NCI-H2227 treated with DMSO at 0.1 percent for 48 hours (cell line): ENCODE measurements at places on chromosomes 2 and 18.

GRCh38 chr2:10380048-10380926 lies 67.8 kb downstream of the ODC1 start:
- peak; percentile 69 for DNase-seq

DNA sequence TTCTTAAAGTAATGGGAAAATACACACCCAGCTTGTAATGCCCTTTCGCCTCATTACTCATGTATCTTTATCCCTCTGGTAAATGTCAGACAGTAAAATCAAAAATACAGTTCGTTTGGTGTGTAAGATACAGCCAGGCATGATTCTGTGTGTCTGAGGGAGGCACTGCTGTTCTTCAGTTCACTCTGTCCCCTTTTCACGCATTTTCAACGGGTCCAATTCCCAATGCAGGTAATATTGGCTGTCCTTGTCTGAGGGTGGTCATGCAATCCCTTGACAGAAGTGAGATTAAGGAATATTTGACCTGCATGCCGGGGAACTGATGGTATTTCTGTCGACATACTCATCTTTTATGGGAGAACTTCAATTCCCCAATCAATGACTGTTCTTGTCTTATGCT lies 587.2 kb upstream of the NXPH2 start:
- no peak for DNase-seq

GRCh38 chr2:102098756-102099155 lies 43.8 kb upstream of the IL1R1 start:
- DNase-seq: no peak

DNA sequence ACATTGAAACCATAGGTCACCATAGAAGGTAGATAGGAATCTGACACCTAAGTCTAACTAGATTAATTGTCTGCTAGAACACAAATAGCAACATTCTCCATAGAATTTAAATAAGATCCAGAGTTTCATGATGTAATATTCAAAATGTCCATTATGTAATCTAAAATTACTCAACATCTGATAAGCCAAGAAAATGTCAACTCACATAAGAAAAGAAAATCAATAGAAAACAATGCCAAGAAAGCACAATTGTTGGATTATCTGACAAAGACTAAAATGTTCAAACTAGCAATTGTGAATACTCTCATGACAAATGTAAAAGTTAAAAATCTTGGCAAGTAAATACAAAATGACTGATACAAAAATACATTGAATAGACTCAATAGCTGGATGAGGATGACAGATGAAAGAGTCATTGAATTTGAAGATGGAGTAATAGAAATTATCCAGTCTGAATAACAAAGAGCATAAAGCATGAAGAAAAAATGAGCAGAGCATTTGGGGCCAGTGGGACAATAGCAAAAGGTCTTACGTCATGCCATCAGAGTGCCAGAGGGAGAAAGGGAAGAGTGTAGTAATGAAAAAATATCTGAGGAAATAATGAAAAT lies 358.6 kb downstream of the METTL4 start:
- DNase-seq: no peak

DNA sequence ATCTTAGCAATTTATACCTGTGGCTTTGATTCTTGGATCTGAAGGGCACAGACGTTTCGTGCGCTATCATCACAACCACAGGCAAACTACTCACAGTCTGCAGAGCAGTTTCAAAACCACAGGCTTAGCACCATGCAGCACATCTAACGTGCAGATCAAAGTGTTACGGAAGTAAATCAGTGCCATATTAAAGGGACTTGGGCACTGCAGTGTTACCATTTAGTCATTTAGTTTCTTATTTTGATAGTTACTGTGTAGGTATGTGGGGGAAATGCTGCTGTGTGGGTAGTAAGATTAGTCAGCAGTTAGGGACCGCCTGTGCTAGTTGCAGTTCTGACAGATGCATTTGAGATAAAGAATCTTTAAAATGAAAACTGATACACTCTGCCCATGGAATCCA lies 384.0 kb downstream of the NBAS start:
- no peak for DNase-seq
